ENCODE measurements at places on chromosomes 1 and 21.

DNA sequence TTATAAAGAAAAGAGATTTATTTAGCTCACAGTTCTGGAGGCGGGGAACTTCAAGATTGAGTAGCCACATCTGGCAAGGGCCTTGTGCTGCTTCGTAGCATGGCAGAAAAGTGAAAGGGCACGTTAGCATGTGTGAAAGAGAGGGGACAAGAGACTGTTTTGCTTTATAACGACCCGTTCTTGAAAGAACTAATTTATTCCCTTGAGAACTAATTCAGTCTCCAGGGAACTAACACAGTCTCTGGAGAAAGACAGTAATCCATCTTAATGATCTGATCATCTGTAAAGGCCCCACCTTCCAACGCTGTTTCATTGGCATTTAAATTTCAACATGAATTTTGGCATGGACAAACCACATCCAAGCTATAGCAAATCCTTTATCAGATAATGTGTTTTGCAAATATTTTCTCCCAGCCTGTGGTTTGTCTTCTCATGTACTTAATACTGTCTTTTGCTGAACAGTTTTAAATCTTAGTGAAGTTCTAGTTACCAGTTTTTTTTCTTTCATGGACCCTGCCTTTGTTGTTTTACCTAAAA is 26.1 kb downstream of the MTR start:
- DNase-seq = no peak

DNA sequence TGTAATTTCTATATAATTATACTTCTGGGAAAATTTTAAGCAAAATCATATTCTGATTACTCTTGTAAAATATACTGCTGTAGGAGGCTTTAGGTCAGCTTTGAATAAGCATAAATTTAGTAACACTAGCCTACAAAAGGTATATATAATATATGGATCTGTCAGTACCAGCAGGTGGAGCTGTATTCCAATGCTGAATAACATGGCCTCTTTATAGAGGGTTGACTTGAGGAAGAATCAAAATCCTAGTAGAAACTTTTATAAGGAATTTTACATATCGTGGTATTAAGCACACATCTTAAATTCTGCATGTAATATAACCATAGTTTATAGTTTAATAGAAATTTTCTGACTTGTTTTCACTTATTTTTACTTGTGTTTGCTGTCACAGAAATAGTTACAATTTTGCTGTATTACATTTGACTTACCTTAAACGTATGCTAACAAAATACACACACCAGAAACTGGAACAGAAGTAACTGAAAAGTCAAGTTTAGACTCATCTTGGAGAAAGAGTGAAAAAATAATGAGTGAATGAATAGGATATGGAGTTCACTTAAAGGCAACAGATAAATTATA is 79.3 kb downstream of the HMCN1 start:
- no peak for DNase-seq

- DNase-seq = peak; percentile 25
Observed at GRCh38 chr1:171715813-171716251, 26.0 kb downstream of the VAMP4 start.

DNA sequence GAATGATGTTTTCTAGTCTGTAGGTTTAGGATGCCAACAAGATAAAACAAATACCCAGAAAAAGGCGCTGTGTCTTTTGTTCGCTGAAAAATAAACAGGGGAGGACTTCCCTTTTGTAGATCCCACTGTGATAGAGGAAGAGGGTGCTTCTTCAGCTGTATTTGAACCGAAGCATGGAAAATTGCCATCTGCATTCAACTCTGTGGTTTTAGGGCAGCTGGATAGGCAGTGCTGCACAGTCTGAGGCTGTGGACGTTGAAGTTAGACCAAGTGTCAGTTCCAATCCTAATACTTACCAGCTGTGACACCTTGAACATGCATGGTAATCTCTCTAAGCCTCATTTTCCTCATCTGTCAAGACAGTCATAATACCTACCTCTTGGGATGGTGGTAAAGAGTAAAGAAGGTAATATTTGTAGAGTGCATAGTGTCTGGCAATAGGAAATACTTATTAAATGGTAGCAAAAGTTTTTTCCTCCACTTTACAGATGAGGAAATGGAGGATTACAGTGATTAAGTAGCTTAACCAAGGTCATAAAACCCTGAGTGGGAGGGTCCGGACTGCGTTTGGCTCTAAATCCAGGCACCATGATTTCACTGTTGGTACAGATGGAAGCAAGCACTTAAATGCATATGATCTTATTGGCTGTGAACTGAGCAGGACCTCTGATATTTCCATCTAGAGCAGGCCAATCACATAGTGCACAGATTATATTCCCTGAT is 48.5 kb downstream of the UTP25 start:
- DNase-seq = no peak

- peak; percentile 68 for DNase-seq
Observed at GRCh38 chr21:33196941-33197374, 32.8 kb upstream of the IFNAR2 start.

- DNase-seq = no peak
Observed at GRCh38 chr1:206537141-206537540, 29.8 kb downstream of the RASSF5 start.

DNA sequence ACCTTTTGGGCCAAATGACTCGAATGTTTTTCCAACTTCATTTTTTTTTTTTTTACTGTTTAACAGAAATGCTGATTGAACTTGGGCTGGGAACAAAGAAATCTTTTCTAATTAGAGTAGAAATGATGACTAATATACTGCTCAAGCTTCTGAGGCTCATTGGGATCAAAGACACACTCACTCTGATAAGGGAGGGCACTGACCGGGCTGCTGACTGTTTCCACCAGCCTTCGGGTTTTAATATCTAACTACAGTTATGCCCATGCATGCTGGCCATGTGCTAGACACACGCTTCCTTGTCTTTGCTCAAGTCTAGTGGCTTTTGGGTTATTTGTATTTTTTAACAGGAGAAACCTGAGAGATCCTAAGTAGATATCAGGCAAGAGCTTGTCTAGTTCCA is 16.8 kb downstream of the ZBTB18 start:
- no peak for DNase-seq

GRCh38 chr21:45060675-45061311 is 13.6 kb upstream of the ADARB1 start:
- no peak for DNase-seq

GRCh38 chr1:157113631-157114030 is 14.0 kb upstream of the ETV3L start:
- no peak for DNase-seq

- DNase-seq = no peak
Observed at GRCh38 chr21:29719521-29719920, 220.3 kb downstream of the GRIK1 start.

DNA sequence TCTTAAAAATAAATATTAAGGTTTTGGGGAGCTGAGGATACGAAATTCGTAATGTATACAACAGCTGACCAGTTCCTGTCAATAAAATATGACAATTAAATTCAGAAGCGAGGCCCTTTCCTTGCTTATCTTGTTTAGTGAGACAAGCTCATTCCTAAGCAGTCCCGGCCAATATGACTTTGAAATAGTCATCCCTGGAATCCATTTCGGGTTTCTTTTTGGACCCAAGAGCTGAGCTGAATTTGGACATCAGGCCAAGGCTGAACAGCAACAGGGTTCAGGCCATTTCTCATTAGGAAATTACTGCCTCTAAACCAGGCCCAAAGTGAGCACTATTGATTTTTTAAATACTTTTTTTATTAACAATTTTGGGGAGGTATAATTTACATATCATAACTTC is 17.3 kb upstream of the FMN2 start:
- DNase-seq = no peak

DNA sequence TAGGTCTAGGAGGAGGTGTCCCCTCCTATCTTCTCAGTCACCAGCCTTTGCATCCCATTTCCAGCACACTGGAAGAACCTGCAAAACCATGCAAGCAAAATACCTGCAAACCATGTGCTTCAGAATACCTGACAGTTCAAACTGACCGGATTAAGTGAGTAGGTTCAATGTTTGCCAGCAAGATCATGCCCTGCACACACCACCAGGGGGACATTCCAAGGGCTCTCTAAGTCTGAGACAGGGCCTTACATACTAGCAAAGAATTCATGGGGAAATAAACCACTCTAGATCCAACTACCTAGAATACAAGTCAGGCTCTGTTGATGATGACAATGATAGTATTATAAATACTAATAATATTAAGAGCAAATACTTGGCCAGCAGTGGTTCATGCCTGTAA is 27.6 kb downstream of the INPP5B start:
- DNase-seq = no peak

DNA sequence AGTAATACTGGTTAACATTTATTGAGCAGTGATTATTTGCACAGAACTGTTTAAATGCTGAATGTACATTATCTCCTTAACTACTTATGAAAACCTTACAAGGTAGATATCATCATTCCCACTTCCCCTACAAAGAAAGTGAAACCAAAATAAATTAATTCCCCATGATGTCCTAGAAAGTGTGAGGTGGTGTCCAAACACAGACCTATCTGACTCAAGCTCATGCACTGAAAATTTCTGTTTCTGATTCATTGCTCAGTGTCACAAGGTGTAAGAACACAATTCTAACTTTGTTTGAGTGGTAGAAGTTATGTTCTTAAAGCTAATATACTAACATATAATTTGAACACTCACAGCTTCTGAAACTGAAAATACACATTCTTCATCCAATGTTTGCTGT is 178.7 kb downstream of the MRPL39 start:
- no peak for DNase-seq

DNA sequence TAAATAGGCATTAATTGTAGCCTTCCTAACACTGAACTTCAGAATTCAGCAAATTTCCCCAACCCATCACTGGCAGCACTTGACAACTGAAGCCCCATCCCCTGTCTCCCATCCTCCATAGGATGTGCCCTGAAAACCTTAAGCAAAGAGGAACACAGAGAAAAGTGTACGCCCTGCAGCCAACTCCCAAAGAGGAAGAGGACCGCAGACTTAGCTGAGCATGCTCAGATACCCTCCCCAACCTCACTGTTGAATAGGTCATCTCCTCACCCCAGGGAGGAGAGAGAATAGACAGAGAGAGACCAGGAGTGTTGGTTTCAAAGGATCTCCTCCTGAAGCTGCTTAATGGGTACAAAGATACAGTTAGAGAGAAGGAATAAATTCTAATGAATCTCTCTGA is 50.5 kb downstream of the CD2 start:
- no peak for DNase-seq

- no peak for DNase-seq
Observed at GRCh38 chr1:163106364-163106987, 37.3 kb downstream of the RGS4 start.

DNA sequence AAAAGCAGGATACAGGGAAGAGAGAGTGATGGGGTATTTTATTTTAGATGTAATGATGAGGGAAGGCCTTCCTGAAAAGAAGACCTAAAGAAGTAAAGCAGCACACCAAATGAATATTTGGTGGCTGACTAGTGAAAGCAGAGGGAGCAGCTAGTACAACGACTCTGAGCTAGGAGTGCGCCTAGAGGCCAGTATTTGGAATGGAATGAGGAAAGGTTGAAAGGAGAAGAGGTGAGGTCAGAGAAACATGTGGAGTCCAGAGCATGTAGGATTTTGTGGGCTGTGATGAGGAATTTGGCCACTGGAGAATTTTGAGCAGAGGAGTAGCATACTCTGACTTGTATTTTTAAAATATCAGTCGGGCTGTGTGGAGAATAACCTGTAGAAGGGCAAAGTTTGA is 11.8 kb upstream of the RPL5 start:
- DNase-seq = no peak

GRCh38 chr1:173400387-173400995 is 76.6 kb upstream of the PRDX6 start:
- no peak for DNase-seq

DNA sequence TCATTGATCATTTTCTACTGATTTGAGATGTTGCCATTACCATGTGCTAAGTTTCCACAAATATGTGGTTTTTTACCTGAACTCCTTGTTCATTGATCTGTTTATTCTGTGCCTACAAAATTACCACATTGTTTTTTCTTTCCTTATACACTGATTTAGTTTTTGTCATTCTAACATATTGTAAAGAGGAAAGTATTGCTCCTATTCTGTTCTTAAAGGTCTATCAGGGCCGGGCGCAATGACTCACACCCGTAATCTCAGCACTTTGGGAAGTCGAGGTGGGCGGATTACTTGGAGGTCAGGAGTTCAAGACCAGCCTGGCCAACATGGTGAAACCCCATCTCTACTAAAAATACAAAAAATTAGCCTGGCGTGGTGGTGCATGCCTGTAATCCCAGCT is 75.1 kb downstream of the CAMTA1 start:
- no peak for DNase-seq

GRCh38 chr1:97726386-97726785 is 194.4 kb downstream of the DPYD start:
- DNase-seq = no peak

DNA sequence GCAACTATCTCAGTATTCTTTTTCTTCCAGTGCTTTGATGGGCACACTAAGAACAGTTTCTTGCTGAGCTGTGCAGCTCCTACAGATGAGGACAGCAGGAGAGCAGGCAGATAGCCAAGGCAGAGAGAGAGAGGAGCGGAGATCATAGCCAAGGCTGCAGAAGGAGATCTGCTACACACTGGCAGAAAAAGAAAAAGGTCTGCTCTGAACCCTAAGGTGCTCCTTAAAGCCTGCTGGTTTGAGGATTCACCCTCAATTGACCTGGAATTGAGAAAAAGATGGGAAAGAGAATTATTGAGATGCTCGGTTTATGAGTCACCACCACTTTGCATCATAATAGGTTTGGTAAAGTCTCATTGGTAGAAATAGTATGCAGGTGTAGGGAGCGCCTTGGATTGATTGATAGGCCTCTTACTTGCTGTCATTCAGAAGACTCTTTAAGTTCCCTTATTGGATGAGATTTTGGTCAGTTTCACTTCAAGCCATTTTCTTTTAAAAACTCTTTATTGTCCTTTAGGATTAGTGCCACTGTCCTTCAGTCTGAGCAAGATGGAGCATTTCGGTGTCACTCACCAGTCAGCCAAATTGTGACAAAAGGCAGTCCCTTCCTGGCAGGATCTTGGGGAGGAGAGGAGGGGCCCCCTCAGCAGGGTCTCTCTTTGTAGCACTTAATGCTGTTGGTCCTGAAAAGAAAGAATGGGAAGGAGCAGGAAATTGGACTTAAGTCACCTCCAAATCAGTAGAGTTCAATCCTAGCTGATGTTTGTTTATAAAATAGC is 685.0 kb downstream of the ADGRL2 start:
- DNase-seq = no peak

DNA sequence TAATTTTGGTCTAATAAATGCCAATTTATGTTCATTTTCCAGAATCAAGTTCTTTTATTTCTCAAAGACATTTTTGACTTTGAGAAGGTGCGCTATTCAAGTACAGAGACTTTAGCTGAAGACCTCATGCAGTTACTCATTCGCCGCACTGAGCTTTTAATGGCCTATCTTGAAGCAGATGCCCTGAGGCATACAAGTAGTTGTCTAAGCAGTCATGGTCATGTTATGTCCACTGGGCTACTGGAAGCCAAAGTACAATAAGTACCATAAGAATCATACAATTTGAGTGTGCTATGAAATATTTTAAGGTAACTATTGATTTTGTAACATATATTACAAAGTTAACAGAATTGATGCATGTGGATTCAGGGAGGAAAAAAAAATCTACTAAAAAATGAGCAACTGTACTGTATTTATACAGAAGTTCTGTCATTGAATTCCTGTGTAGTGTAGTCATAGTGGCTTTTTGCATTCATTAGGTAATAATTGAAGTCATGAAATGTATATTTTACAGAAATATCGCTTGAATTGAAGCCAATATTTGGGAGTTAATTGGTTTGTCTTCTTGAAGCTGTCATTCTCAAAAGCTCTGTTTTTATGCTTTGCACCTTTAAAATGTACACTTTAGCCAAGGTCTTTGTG is 13.5 kb upstream of the NEXN start:
- DNase-seq = no peak

- DNase-seq = no peak
Observed at GRCh38 chr1:182595641-182596240, 6.7 kb upstream of the RNASEL start.

GRCh38 chr1:223620297-223620897 is 45.1 kb downstream of the CAPN8 start:
- DNase-seq = no peak

Measured in right kidney (tissue), 9 donors.